ENCODE measurements at places on chromosomes 11 and 22.
A peak's percentile ranks its signal among the peaks of the same experiment; 100 is the strongest.

DNA sequence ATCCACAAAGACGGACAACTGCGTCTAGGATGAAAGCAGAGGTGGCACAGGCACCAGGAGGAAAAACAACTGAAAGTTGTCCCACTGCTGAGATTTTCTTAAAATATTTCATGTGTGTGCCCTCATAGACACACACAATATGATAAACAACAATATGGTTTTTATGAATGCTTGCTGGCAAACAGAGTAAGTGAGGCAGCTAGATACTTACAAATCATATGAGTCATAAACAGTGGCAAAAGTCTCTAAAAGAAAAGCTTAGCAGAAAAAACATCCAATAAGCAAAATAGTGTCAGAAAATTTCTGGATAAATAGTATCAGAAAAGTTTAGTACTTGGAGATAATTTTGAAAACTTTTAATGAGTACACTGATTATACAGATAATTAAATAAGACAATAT, 101.2 kb upstream of the DDI1 start:
- H3K36me3 ChIP-seq: no peaks in the 10 kb centered on the region
- H3K27me3 ChIP-seq: no peaks in the 10 kb centered on the region
- no peak overlapping the region for H3K27ac ChIP-seq
- peaks cover 4% of the 10 kb centered on the region for H3K4me1 ChIP-seq
- no peak for DNase-seq

DNA sequence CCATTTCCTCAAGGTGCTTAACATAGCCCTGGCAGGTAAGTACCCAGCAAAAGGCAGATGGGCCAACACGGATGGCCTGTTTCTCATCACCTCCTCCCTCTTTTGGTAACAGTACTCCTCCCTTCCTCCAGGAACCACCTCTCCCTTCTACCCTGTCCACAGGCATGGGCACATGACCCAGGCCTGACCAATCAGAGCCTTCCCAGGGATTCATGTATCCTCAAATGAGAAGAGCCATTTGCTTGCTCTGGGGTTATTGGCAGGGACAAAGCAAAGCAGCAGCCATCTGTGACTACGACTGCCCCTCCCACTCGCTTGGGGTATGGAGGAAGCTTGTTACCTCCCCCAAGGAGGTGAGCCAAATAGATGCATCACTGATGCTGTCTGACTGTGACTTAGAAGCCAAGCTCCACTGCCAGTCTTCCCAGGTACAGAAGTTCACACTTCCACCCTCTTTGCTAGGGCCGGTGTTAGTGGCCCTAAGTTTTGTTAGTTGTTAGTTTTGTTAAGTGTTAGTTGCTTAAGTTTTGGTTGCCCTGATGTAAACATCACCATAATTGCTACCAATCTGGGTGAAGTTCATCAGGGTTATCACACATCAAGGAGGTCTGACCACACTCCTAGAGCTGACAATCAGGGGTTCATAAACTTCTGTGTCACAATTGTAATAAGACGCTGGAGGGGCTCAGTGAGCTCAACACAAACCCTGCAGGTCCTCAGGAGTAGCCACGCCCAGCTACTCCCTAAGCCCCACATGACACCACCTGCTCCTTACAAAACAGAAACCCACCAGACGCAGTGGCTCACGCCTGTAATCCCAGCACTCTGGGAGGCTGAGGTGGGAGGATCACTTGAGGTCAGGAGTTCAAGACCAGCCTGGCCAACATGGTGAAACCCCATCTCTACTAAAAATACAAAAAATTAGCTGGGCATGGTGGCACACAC, 57.3 kb downstream of the ARFGAP3 start:
- H3K4me1 ChIP-seq: no peaks in the 10 kb centered on the region
- H3K27me3 ChIP-seq: no peaks in the 10 kb centered on the region
- DNase-seq: no peak
- H3K27ac ChIP-seq: no peak overlapping the region

- H3K27me3 ChIP-seq: no peaks in the 10 kb centered on the region
- H3K4me1 ChIP-seq: no peaks in the 10 kb centered on the region
- no peaks in the 10 kb centered on the region for H3K36me3 ChIP-seq
- H3K4me3 ChIP-seq: no peak overlapping the region
- no peak overlapping the region for H3K27ac ChIP-seq
- no peak for DNase-seq
Observed at GRCh38 chr11:77442394-77443053, 31.4 kb downstream of the PAK1 start.

DNA sequence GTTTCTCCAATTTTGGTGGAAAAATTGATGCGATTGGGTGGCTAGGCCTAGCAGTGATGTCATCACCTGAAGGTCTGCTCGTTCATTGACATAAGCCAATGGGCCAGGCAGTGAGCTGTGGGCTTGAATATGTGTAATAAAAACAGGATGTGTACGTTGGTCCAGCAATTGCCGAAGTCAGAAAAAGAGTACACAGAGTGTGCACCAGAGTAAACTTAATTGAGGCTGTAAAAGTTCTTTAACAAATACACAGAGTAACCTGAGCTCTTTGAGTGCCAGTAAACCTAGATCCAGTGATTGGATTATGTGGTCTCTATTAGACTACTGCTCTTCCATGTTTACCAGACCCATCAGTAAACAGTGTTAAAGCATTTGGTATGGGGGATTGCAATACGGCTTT, 13.0 kb upstream of the GLYATL1 start:
- H3K4me1 ChIP-seq: no peaks in the 10 kb centered on the region
- DNase-seq: no peak
- H3K4me3 ChIP-seq: no peak overlapping the region
- H3K27me3 ChIP-seq: no peaks in the 10 kb centered on the region

DNA sequence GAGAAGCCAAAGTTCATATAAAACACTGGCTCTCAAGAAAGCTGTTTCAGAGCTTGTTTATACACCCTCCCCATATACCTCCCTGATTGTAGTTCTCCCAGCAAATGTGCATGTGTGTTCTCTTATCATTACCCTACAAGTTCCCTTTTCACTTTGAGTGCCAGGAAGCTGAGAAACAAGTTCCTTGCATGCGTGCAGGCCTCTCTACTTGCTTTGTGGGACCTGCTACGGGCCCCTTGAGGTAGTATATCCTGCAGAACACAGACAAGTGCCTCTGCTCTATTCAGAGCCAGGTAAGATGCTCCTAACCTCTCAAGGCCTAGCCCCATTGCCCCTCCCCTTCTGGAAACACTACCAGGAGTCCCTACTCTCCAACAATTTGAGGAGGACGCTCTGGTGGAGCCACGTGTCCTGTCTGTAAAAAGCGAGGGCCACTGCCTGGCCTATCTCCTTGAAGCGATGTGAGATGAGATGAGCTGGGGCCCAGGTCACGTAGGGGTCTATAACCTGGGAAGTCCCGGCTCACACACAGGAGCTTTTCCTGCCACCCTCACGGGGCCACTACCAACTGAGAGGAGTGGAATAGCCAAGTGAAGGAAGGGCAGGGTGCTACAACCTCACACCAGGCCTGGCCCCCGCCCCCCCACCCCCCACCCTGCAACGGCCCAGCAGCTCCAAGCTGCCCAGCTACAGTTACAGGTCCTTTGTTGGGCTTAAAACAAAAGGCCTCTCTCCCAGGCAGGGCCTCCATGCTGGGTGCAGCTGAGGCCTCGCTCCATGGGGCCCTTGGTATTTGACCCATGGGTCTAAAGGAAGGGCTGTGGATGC, 2.6 kb upstream of the ATP5MGL start:
- H3K27ac ChIP-seq: peak overlapping the region; percentile 99
- no peaks in the 10 kb centered on the region for H3K27me3 ChIP-seq
- DNase-seq: no peak
- H3K36me3 ChIP-seq: no peaks in the 10 kb centered on the region
- no peak overlapping the region for H3K4me3 ChIP-seq
- peaks cover 65% of the 10 kb centered on the region for H3K4me1 ChIP-seq

DNA sequence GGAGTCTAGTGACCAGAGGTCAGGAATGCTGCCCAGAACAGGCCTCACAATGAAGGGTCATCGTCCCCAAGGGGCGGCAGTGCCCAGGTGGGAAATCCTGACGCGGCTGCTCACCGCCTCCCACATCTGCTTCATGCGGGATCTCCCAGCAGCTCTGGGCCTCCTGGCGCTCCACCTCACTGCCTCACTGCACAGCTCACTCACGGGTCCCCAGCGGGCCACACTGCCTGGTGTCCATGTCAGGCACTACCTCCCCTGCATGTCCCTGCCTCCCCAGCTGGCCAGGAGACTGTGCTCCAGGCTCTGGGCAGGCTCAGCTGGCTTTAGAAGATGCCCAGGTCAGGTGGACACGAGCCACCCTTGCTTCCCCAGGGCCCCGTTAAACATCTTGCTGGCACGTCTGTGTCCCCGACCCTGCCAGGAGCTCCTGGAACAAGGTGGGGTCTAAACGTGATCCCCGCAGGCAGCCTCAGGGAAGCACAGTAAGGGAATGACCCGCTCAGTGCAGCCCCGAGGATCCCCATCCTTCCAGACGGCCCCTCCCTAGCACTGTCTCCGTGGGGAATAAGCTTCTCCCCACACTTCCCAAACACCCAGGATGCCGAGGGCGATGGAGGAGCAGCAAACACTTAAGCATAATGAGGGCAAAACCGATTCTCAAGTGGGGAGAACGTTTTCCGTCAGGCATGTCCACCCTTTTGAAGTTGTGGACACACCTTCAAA, 93.2 kb downstream of the TRMU start:
- H3K27me3 ChIP-seq: no peaks in the 10 kb centered on the region
- no peak for DNase-seq
- no peak overlapping the region for H3K4me3 ChIP-seq

GRCh38 chr22:28381429-28382167, 298.0 kb downstream of the TTC28 start:
- no peaks in the 10 kb centered on the region for H3K27me3 ChIP-seq
- DNase-seq: no peak
- H3K4me1 ChIP-seq: peaks cover 26% of the 10 kb centered on the region
- H3K4me3 ChIP-seq: no peak overlapping the region
- no peak overlapping the region for H3K27ac ChIP-seq

GRCh38 chr11:69303427-69303826, 9.5 kb downstream of the MYEOV start:
- H3K4me3 ChIP-seq: no peak overlapping the region
- no peak for DNase-seq
- no peaks in the 10 kb centered on the region for H3K27me3 ChIP-seq
- peaks cover 32% of the 10 kb centered on the region for H3K4me1 ChIP-seq

DNA sequence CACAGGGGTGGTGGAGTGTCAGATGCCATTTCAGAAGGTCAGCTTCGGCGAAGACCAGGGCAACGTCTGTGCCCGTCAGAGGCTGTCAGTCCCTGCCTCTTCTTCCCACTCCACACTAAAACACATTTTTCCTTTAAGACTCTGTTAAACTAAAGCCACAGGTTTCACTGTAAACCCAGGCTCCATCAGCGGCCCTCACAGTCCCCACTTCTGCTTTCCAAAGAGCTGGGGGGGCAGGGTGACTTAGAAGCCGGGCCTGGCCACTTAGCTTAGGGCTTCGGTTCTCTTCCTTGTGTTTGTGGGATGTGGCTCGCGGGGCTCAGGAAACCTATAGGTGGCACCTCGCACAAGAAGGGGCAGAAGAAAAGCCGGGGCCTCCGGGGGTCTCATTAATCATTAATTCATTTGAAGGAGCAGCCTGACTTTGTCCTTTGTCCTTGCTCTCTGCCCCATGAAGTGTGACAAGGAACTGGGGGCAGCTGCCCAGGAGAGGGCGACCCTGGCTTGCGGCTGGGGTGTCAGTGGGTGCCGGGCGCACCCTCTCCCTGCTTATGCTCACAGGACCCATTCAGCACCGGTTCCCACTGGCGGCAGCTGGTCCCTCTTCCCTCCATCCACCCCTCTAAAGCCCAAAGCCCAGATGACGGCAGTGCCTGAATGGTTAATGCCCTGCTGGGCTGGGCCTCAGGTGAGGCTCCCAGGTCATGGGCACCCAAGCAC, 4.1 kb downstream of the SLC25A45 start:
- H3K27me3 ChIP-seq: no peaks in the 10 kb centered on the region
- H3K4me3 ChIP-seq: no peak overlapping the region
- DNase-seq: no peak
- H3K27ac ChIP-seq: no peak overlapping the region
- H3K36me3 ChIP-seq: no peaks in the 10 kb centered on the region

DNA sequence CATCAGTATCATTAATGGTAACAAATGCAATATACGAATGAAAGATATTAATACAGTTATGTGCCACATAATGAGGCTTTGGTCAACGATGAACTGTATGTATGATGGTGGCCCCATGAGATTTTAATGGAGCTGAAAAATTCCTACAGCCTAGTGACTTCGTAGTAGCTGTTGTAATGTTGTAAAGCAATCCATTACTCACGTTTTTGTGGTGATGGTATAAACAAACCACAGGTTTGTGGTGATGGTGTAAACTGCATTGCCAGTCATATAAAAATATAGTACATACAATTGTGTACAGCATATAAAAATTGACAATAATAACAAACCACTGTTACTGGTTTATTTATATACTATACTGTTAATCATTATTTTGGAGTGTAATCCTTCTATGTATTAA, 27.4 kb upstream of the GRIA4 start:
- H3K27ac ChIP-seq: no peak overlapping the region
- no peaks in the 10 kb centered on the region for H3K36me3 ChIP-seq
- H3K27me3 ChIP-seq: no peaks in the 10 kb centered on the region
- no peak overlapping the region for H3K4me3 ChIP-seq

GRCh38 chr11:17005646-17006045, 8.6 kb downstream of the PLEKHA7 start:
- H3K36me3 ChIP-seq: no peaks in the 10 kb centered on the region
- DNase-seq: no peak

DNA sequence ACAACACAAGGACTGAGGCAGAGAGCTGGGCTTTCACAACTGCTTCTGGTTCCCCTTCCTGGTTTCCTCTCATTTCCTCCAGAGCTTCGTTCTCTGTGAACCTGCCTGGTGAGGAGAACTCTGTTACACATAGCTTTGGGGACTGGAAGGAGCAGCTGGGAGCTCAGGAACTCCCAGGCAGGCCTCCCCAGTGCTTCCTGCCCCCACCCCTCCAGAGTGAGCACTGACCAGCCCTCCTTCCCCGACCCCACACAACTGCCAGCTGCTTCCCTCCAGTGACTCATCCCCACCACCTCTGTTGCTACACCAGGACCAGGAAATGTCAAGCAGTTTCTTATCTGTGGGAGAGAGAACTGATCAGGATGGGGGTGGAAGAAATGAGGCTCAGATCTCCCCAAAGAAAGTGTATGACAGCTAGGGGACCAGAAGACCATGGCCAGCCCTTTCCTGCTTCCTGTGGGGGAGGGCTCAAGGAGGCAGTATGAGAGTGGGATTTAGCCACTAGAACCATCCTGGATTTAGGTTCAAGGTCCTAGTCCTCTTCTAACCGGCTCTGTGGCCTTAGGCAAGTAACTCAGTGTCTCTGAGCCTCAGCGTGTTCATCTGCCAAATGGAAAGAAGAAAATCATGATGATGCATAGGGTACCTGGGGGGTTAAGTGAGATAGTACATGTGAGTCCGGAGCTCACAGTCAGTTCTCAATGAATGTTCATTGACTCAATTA, 4.5 kb upstream of the TP53I11 start:
- DNase-seq: no peak
- H3K36me3 ChIP-seq: no peaks in the 10 kb centered on the region
- H3K27me3 ChIP-seq: no peaks in the 10 kb centered on the region
- H3K4me3 ChIP-seq: no peak overlapping the region
- H3K4me1 ChIP-seq: peaks cover 14% of the 10 kb centered on the region
